ENCODE measurements at places on chromosomes 13 and 19.
A peak's percentile ranks its signal among the peaks of the same experiment; 100 is the strongest.

DNA sequence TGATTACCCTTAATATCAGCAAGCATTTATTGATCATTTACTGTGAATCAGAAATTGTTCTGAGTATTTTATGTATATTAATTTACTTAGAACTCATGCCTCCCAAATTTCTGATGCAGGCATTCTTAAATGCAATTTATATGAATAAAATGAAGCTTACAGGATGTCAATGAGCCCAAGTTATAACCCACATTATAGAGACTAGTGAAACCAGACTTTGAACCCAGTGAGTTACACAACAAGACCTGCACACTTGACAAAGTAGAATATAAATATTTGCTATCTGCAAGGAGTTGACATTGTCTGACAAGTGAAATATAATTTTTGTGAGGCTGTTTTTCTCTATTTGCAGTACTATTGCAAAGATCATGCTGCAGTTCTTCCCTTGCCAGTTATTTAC lies 656.0 kb downstream of the GPC5 start:
- DNase-seq: no peak

- no peak for DNase-seq
Measured at GRCh38 chr13:41788552-41788951, 172.4 kb downstream of the VWA8 start.

GRCh38 chr13:32381539-32381938 lies 46.4 kb downstream of the N4BP2L1 start:
- DNase-seq: no peak

- DNase-seq: no peak
Measured at GRCh38 chr13:41289463-41289881, 21.6 kb upstream of the NAA16 start.

GRCh38 chr13:60386250-60386649 lies 10.8 kb upstream of the TDRD3 start:
- no peak for DNase-seq

GRCh38 chr19:6238643-6239281 lies 41.0 kb downstream of the MLLT1 start:
- DNase-seq: no peak

DNA sequence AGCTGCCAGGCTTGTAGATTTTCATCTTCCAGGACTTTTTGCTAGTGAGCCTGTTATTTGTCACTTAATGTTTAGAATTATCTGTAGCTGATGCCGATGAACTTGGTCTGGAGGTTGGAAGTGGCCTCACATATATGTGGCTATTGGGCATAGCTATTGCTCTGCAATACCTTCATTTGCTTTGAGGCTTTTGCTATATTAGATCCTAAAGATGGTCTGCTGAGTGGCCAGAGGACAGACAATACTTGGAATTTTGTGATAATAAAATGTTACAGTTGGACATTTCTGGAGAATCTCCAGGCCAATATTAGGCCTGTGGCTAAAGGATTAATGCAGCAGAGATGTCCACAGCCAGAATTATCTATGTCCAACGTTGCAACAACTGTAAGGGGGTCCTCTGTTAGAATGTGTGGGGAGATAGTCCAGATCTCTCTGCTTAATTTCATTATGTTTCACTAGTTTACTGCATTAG lies 222.3 kb downstream of the GPC5 start:
- DNase-seq: no peak

DNA sequence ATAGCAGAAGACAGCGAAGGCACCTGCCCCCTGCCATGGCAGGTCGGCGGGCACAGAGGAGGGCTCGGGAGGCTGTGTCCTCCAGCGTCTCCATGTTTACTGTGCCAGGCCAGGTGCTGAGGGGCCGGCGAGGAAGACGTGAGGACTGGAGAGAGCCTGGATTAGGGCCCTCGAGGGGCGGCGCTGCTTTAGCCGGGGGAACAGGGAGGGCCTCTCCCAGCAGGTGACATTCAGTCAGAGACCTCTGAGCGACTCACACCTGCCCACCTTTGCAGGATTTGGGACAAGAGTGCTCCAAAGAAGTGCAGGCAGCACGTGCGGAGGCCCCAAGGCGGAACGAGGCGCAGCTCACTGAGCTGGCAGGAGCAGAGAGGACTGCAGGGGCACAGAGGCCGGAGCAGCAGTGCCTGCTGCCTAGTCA lies 17.6 kb downstream of the KDM4B start:
- DNase-seq: no peak

- peak; percentile 94 for DNase-seq
Measured at GRCh38 chr19:47226426-47227351, 4.3 kb downstream of the BBC3 start.

- no peak for DNase-seq
Measured at GRCh38 chr13:101155920-101156319, 260.4 kb downstream of the NALCN start.

DNA sequence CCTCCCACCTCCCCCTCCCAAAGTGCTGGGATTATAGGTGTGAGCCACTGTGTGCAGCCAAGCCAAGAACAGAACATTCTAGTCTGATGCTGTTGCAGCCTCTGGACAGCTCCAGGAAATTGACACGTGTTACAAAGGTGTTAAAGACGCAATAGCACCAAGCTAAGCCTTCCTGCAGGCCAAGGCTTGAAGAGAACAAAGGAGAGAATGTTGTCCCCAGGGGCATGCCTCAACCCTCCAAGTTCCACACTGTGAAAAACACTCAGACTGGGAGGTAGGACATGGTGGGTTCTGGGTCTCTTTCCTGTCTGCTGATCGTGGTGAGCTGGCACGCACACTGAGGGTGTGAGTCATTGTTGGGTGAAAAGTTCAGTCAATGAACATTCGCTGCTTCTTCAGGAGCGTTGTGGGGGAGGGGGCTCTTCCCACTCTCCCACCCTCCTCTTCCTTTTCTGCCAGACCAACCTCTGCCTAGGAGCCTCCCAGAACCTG lies 5.3 kb upstream of the PTPRS start:
- no peak for DNase-seq

DNA sequence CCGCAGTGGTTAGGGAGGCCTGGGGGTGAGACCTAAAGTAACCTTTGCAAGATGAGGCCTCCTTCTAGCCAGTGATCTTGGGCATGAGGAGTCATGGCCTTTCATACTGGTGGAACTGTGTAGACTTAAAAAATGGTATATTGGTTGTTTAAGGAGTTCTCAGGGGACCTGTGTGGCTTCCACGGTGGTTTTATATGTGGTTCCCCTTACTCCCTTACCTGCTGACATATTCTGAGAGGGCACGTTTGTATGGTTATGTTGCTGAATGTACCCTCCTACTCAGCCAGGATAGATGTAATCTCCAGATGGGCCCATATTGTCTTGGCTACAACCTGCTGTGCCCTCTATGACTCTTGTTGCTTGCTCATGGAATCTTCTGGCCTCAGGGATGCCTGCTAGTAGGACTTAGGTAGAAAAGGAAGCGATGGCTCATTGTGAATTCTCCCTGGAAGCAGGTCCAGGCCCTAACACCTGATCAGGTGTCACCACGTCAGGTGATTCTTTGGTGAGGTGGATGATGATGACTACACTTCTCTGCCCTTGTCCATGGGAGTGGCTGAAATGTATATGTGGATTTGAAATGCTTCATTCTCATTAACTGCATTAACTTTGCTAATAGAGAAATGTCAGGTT lies 1.8 kb downstream of the ZNF460 start:
- no peak for DNase-seq

- no peak for DNase-seq
Measured at GRCh38 chr13:30456290-30456689, 9.4 kb downstream of the HMGB1 start.

DNA sequence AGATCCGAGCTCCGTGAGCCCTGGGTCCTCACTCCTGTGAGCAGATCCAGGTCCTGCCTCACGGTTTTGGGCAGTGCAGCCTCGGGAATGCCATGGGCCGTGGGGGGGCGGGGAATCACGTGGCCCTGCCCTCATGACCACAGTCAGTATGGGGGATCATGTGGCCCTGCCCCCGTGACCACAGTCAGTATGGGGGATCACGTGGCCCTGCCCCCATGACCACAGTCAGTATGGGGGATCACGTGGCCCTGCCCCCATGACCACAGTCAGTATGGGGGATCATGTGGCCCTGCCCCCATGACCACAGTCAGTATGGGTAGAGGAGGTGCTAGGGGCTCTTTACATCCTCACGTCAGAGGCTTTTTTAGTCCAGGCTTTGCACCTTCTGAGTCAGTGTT lies 64.3 kb upstream of the F7 start:
- DNase-seq: no peak

GRCh38 chr13:72204291-72204690 lies 337.3 kb upstream of the DACH1 start:
- no peak for DNase-seq

DNA sequence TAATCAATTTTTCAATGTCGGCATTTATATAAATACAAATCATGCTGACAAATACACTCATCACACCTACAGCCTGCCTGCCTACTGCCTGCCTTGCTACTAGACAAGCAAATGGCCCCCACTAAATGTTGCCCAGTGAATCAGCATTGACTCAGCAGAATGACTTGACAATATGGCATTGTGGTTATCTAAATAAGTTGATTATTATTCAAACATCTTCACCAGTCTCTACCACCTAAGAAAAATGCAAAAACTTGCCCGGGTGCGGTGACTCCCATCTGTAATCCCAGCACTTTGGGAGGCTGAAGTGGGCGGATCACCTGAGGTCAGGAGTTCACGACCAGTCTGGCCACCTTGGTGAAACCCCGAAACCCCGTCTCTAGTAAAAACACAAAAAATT lies 296.1 kb downstream of the PCDH9 start:
- DNase-seq: no peak

DNA sequence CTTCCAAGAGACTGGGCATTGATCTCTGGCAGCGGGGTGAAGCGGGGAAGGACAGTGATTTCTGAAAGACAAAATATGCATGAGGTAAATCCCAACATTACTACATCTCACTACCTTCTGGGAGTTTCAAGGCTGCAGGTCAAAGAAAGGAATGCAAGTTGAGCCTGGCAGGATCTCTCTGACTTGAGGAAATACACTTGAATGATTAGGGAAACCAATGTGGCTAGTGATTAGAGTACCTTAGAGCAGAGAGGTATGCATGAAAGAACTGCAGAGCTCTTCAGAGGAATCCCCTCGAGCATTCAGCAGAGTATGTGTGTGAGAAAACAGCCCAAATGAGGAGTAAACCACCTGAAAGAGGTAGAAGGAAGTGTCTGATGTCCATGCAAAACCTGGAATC lies 2874.1 kb upstream of the PCDH20 start:
- no peak for DNase-seq

DNA sequence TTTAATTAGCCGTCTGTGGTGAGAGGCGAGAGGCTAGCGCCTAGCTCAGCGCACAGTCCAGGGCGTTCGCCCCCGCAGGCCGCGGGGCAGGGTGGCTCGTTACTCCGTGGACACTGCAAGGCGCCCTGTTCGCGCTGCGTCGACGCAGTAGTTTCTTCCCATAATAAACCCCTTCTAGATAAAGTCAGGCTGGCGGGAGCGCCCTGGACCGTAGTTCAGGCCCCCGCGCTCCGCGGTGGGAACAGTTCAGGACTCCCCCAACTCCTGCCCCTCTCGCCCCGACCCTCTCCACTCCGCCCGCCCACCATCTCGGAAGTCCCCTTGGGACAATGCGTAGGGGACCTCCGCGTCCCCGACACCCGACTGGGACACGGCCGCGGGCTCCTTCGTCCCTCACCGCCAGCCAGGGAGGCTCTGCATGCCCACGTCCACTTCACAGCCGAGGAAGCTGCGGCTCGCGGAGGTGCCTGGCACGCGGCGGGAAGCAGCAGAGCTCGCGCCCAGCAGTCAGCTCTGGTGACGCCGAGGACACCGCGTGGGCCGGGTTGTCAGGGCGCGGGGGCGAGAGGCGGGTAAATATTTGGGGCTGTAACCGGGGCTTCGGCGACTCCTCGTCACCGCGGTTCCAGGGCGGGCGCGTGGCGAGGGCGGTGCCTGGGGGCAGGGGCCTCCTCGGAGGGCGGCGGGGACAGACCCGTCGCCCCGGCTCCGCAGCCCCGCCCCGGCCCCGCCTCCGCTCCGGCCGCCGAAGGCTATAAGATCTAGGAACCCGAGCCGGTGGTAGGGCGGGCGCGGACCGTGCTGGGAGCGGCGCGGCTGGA lies at the start of gene RGCC:
Gene RGCC (plus strand): TSS at position 783 of the 821 bp plus-strand sequence. CDS start 158 bp downstream, outside the sequence.
- DNase-seq: peak; percentile 82

DNA sequence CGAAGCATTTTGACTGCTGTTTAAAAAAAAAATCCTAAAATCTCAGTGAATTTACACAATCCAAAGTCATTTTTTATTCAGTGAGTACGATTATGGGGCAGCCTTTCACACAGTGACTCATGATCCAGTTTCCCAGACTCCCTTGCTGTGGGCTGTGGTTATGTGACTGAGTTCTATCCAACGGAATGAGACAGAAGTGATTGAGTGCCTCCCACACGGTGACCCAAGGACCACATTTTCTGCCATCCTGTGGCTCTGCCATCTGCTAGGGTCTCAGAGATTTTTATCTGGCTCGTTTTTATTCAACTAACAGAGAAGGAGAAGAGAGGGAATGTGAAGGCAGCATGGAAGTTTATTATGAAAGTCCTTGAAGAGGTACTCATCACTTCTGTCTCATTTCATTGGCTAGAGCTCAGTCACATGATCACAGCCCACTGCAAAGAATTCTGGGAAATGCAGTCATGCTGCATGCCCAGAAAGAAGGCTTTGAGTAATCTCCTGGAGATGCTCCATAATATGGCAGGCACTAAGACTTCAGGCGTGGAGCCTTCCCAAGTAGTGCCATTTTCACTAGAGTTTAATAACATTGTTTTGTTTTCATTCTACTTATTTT lies 999.4 kb downstream of the UQCRFS1 start:
- no peak for DNase-seq

GRCh38 chr19:41918653-41919244 lies 9.5 kb downstream of the ERFL start:
- no peak for DNase-seq
